ENCODE measurements at places on chromosomes 6 and 20.

- DNase-seq = no peak
Measured at GRCh38 chr6:2562721-2563451, 187.8 kb downstream of the MYLK4 start.

DNA sequence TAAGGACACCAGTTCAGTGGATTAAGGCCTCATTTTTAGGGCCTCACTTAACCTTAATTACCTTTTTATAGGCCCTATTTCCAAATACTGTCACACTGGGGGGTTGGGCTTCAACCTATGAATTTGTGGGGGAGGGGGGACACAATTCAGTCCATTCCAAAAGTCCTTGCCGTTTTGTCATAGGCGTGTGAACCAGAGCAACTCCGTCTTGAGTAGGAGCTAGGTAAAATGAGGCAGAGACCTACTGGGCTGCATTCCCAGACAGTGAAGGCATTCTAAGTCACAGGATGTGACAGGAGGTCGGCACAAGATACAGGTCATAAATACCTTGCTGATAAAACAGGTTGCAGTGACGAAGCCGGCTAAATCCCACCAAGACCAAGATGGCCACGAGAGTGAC, 113.5 kb upstream of the SNX9 start:
- no peak for DNase-seq

- peak; percentile 13 for DNase-seq
Measured at GRCh38 chr6:110589865-110590513, 113.6 kb upstream of the SLC22A16 start.

GRCh38 chr6:84411060-84411629, 183.7 kb upstream of the CEP162 start:
- DNase-seq = no peak

DNA sequence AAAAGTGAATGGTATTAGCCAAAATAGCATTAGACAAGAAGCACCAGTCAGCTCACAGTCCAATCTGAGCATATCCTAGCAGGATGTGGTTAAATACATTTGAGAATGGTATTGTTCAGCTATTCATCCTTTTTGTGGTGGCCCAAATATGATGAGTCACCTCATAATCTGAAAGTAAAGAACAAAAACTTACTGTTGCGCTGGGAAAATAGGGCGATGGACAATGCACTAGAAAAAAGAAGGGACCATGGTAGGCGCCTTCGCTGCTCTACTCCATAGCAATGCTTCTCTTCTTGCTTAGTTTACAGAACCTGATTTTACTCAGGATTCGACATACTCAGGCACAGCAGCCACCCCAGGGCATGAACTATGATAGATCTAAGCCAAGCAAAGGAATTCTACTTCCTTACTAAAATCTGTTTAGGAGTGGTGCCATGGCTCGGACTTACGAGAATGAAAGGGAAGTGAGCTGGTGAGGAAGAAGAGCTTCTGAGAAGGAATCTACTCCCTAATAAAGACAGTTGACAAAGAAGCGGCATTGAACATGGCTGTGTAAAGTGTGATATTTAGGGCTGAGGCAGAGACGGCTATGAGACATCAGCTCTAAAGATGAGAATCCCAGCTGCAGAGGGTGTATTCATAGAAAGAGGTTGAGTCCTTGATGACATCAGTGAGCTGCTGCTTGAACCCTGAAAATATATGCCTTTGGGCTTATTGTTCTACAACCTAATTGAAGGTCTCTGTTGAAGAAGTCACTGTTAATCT, 16.6 kb upstream of the FBXO9 start:
- no peak for DNase-seq

All from CD4-positive, alpha-beta T cell treated with Interleukin-1 beta for 1 hour (primary cell).